ENCODE measurements at places on chromosomes 4 and X.

- peak; percentile 84 for DNase-seq
These were observed 339.8 kb upstream of the GATB start for GRCh38 chr4:152100379-152101201.

- no peak for DNase-seq
These were observed 31.8 kb downstream of the CPLX1 start for GRCh38 chr4:793941-794621.

- no peak for DNase-seq
These were observed 13.9 kb downstream of the ALB start for GRCh38 chr4:73417973-73418372.

DNA sequence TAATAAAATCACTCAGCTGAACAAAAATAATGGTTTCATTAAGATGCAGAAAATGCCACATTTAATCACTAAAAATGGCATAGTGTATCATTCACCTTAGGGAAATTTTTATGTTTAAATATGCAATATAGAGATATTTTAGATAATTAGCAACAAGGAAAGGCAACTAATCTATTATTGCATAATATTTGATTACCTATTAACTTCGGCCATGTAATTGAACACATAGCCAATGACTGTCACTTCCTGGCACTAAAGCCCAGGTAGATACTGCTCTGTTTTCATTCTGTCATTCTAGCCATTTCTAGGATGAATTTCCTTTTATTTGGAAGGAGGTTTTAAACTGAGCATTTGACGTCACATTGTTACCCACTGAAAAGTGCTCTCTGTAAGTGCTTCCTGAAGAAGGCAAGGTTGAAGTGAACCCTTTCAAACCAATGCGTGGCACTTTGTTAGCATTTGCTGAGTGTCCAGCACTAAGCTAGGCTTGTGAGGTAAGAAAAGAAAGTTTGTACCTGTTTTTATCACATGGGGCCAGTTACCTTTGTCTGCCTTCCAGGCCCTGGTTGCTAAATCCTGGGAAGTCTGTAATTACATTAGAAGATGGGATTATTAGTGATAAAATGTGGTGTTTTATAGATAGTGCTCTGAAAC lies 67.8 kb upstream of the LSM6 start:
- DNase-seq = no peak

DNA sequence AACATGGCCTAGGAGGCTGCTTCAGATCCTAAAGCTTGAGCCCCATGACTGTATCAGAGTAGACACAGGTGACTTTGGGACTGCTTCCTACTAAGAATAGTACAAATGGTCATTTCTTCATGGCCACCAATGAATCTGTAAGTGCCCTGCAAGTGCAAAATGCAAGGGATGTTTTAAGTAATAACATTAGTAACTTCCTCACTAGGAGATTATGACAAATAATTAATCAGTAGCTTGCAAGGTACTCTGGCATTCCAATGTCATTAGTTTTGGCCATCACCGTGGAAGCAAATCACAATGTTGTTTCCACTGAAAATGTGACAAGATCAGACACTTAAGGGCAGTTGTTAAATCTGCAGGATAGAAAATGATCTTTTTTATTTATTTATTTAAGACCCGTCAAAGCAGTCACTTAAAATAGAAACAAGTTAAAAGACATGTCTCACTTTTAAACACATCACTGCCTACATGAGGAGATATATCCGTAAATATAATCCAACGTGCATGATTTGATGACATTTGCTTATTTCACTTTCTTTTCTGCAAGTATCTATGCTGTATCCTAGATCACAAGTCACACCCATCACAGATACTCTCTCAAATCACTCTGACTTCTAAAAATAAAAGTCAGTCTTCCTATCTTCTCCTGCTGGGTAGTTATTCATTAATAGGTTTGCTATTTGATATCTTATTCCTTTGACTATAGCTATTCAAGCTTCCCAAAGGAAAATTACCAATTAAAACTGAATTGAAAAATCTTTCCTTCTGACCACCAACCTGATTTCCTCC lies 400.6 kb downstream of the IL15 start:
- no peak for DNase-seq

DNA sequence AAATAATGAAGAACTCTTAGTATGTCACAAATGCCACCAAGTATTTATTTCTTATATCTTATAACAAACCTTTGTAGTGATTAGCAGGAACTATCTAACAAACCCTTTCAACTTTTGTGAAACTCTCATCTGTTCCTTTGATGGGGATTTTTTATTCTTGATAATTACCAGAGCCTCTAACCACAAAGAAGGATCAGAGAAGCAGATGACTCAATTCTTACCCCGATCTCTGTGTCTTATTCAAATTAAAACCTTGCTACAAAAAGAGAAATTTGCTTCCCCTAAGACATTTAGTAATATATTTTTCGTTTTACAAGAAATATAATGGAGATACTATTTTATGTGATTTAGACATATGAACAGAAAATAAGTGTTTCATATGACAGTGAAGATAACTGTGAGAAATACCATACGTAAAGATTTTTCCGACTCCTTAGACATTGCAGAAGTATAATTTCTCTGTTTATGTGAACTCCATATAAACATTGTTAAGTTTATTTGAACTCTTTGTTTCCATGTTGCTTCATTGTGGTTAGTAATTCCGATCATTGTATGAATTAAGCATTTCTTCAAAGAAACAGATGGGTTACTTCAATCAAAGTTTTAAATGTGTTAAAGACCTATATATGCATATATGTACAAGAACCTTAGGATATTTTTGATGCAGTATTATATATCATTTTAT lies 205.4 kb downstream of the CFAP299 start:
- no peak for DNase-seq

- DNase-seq = no peak
These were observed 249.2 kb upstream of the RPS6KA3 start for GRCh38 chrX:20515841-20516461.

DNA sequence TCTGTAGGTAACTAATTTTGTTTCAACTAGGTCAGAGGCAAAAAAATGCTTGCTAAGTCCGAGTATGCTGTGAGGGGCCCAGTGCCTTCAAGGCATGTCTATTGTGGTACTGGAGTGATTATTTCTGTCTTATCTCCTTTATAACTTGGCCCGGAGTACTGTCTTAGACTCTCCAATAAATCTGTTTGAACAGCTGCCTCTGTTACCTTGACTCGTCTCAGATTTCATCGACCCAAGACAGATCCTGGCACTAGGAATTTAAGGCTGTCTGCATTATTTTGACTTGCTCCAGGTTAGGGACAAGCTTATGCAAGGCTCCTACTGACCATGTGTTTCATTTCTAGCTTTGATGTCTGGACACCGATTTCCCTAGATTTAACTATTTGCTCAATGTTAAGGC lies 41.1 kb upstream of the NKAP start:
- DNase-seq = no peak

- DNase-seq = no peak
These were observed 39.8 kb upstream of the LAS1L start for GRCh38 chrX:65574356-65574755.

DNA sequence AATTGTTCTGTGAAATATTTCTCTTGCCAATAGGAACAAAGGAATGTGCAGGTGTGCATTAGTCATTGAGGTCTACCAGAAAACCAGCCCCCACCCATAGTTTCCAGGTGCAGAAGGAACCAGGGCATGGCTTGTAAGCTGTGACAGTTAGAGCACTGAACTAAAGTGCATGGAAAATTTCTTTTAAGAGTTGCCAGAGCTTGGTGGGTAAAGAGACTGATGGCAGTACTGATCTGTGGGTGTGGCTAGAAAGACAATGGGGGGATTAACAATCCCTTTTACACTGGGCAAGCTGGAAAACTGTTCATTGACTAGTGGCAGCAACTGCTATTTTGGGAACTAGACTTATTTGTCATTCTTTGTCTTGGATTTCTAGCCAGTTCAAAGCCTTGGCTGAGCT lies 326.9 kb downstream of the PCDH19 start:
- no peak for DNase-seq

DNA sequence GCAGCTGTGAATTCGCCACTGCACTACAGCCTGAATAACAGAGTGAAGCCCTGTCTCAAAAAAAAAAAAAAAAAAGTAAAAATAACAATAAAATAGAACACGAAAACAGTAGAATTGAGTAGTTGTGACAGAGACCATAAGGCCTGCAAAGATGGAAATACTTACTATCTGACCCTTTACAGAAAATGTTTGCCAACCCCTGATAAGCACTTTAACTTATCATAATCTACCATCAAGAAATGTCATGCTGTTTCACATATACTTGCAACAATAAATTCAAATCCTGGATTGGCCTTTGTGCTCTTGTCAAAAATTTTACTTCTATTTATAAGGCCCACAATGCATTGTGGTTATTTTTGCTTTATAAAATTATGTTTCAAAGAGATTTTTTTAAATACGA lies 75.5 kb downstream of the ING2 start:
- DNase-seq = no peak

GRCh38 chrX:118536687-118537461 lies 41.3 kb downstream of the DOCK11 start:
- peak; percentile 31 for DNase-seq

- DNase-seq = peak; percentile 58
These were observed 228.2 kb downstream of the PPP3CA start for GRCh38 chr4:101119141-101119540.

DNA sequence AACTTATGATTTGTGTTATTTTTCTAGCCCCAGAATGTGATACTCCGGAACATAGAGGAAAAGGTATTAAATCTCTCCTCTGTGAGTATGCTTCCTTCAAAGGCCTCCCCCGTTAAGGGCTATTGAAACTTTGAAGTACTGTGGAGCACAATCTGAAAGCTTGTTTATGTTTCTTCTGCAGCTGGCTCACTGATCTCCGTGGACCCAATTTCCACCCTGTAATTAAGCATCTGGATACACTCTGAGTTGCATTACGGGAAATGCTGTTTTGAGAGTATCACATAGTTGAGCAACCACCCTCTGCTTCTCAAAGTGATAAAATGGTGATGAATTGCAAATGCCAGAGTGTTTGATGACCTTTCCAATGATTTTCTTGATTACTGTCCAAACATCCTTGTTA lies 296.8 kb upstream of the PABPC5 start:
- no peak for DNase-seq

- DNase-seq = peak; percentile 23
These were observed 42.0 kb downstream of the SLC4A4 start for GRCh38 chr4:71380788-71381187.

GRCh38 chr4:184238072-184238745 lies 20.5 kb upstream of the ENPP6 start:
- no peak for DNase-seq

GRCh38 chr4:174040287-174040686 lies 243.2 kb downstream of the FBXO8 start:
- no peak for DNase-seq

DNA sequence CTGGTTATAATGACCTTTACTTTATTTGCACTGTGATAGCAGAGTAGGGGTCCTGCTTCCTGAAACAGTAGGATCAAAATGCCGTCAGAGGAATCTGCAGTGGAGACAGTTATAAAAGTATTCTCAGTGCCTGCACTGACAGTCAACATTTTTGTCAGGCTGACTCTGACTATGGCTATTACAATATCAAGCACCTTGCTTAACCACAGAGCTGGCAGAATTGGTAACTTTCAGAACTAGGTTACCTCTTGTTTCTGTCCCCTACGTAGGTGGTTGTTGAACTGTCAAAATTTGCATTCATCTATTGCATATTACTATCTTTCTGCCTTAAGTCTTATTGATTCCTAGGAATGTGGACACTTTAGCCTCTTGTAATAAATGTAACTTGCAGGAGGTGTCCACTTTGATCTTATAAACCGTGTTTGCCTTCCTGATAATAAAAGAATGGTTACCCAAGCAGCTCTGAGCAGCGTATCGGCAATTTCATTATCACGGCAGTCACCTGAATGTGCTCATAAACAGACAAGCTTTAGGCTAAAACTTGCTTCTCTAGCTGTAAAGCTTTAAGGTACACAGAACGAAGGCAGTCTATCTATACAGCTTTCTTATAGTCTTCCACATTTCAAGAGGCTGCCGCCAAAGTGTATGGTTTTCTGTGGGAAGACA lies 353.0 kb upstream of the GALNT7 start:
- no peak for DNase-seq

DNA sequence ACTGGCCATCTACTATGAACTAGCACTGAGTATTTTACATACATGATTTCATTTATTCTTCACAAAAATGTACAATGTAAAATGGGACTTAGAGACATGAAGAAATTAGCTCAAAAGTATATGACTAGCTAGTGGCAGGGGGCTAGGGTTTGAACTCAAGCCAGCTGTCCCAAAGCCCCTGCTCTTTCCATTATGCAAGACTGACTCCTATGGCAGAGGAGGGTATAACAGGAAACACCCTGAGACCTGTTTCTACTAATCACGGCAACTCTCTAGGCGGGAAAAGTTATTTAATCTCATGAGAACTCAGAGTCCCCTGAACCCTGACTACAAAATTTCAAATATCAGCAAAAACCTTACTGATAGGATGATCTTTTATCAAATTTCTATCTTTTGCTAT lies 150.6 kb downstream of the PRDM5 start:
- no peak for DNase-seq

DNA sequence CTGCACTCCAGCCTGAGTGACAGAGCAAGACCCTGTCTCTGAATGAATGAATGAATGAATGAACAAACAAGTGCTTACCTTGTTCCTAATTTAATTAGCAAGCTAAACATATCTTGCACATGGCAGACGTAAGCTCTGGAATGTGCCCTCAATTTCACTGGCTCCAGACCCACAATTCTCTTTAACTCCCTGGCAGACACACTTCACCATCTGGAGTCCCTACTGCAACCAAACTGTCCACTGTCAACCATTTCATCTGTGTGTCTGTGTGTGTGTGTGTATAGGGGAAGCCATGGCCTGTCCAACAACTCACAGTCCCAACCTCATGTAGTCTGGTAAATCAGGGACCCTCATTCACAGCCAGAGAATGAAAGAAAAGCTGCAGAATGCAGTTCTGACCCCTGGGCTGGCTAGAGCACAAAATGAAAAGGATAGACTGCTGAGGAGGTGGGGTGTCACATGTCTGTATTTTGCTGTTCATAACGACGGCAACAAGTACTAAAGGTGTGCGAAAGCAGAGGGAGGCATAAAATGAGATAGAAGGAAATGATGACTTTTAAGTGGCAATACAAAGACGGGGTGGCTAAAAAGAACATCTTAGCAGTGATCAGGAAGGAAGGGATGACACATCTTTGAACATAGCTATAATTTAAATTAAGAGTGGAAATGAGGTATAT lies 114.1 kb downstream of the TSPAN5 start:
- no peak for DNase-seq

DNA sequence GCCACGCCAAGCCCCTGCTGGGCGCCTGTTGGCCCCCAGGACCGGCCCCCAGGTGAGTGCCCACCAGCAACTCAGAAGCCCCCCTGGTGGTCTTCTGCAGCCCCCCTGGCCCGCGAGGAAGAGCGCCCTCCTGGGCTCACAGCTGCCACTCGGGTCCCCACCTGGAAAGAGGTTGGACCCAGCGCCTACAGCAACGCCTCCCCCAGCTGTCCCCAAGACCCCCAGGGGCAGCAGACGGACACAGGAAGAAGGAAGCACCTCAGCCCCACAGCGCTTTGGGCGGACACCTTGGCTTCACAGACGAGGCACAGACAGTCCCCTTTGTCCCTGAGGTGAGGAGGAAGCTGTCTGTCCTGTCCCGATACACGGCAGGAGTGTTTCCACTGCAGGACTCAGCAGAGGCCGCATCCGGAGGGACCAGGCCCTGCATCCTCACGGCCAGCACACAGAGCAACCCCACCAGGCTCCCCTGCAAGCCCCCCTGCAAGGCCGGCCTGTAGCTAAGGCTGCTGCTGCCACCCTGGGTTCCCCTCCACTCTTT lies 115.6 kb upstream of the NKX1-1 start:
- no peak for DNase-seq

Data from pons (tissue), 1 donor.